ENCODE measurements at places on chromosomes 3 and 15. TPM values are rescaled to one million over a fixed set of nuclear protein-coding genes. Genes with fewer than 3 reads are reported as not detected.

- no peak overlapping the region for H3K4me3 ChIP-seq
- no peak for DNase-seq
- H3K36me3 ChIP-seq: peaks cover 23% of the 10 kb centered on the region
- H3K27me3 ChIP-seq: no peaks in the 10 kb centered on the region
- H3K27ac ChIP-seq: no peak overlapping the region
Observed at GRCh38 chr15:89863918-89864317, 29.9 kb downstream of the AP3S2 start.

GRCh38 chr15:93587059-93587521 lies 498.1 kb upstream of the RGMA start:
- no peak for DNase-seq
- no peaks in the 10 kb centered on the region for H3K4me1 ChIP-seq
- H3K27ac ChIP-seq: no peak overlapping the region
- no peak overlapping the region for H3K4me3 ChIP-seq
- H3K27me3 ChIP-seq: no peaks in the 10 kb centered on the region

- no peaks in the 10 kb centered on the region for H3K36me3 ChIP-seq
- H3K4me3 ChIP-seq: no peak overlapping the region
- H3K27me3 ChIP-seq: peaks cover 4% of the 10 kb centered on the region
Observed at GRCh38 chr15:57875347-57875746, 168.8 kb downstream of the POLR2M start.

GRCh38 chr15:79990997-79991334 lies 20.0 kb upstream of the BCL2A1 start:
- H3K4me1 ChIP-seq: no peaks in the 10 kb centered on the region
- H3K27me3 ChIP-seq: no peaks in the 10 kb centered on the region
- no peak overlapping the region for H3K27ac ChIP-seq

DNA sequence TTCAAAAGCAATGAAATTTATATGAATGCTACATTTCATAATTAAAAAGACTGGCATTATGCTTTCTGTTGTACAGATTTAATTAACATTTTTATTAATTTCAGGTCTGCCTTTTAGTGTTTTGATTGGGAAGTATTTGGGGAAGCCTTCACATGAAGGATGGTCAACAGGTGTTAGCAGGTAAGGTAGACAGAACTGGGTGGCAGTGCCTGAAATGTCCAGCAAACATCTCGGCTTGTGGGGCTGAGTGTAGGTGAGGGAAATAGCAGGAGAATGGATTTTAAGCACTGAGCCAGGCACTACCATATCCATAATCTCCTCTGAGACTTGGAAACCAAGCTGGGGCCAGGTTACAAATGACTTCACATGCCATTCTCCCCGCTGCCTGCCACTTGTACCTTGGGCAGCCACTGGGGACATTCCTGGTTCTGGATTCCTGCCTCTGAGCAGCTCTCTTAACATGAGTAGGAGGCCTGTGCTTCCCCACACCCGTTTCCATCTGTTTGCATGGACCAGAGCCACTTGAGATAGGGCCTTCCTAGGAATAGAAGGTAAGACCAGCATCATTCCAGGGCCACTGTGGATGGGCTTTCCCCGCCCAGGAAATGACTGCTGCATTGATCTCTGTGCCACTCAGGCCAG lies 125.9 kb upstream of the HES1 start:
- no peaks in the 10 kb centered on the region for H3K4me1 ChIP-seq
- DNase-seq: no peak
- H3K4me3 ChIP-seq: no peak overlapping the region
- H3K27me3 ChIP-seq: peaks cover 3% of the 10 kb centered on the region

- peak; percentile 21 for DNase-seq
- H3K4me1 ChIP-seq: no peaks in the 10 kb centered on the region
Observed at GRCh38 chr15:51281368-51281967, 56.9 kb downstream of the CYP19A1 start.

GRCh38 chr3:13598926-13599886 lies 50.3 kb downstream of the FBLN2 start:
- no peak overlapping the region for H3K27ac ChIP-seq
- no peaks in the 10 kb centered on the region for H3K36me3 ChIP-seq
- DNase-seq: no peak
- H3K27me3 ChIP-seq: no peaks in the 10 kb centered on the region
- H3K4me3 ChIP-seq: no peak overlapping the region

GRCh38 chr3:195032106-195032759 lies 238.7 kb downstream of the XXYLT1 start:
- H3K36me3 ChIP-seq: no peaks in the 10 kb centered on the region
- H3K4me3 ChIP-seq: no peak overlapping the region
- peaks cover 14% of the 10 kb centered on the region for H3K4me1 ChIP-seq

- H3K27ac ChIP-seq: no peak overlapping the region
- no peaks in the 10 kb centered on the region for H3K27me3 ChIP-seq
- no peak overlapping the region for H3K4me3 ChIP-seq
- H3K4me1 ChIP-seq: no peaks in the 10 kb centered on the region
- DNase-seq: no peak
Observed at GRCh38 chr15:63582718-63583426, 14.3 kb upstream of the FBXL22 start.

DNA sequence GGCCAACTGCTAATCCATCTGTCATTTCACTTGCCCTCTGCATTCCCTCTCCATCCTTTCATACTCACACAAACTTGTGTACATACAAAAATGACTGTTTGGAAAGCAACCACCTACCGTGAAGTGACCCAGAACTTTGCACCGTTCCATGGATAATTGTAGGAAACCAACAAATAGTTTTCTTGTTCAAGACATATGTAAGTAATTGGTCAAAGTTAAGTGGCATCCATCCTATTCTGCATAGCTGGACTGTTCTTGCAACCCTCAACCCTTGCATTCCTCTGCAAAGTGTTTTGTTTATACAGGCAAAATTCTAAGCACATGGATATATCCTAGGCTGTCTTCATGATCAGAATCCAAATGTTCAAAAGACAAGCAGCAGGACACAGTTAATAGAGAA lies 592.5 kb downstream of the MECOM start:
- H3K4me3 ChIP-seq: no peak overlapping the region
- no peaks in the 10 kb centered on the region for H3K27me3 ChIP-seq
- no peaks in the 10 kb centered on the region for H3K4me1 ChIP-seq

- no peaks in the 10 kb centered on the region for H3K4me1 ChIP-seq
- no peak for DNase-seq
- H3K36me3 ChIP-seq: no peaks in the 10 kb centered on the region
- H3K27ac ChIP-seq: no peak overlapping the region
- no peaks in the 10 kb centered on the region for H3K27me3 ChIP-seq
Observed at GRCh38 chr3:103894162-103894822, 1459.5 kb downstream of the ZPLD1 start.

The ZSCAN2 gene
- 8.4 TPM for polyA plus RNA-seq

The POLQ gene
- polyA plus RNA-seq: 0.71 TPM

The PAK6 gene
- 1.3 TPM for polyA plus RNA-seq

The GASK1A gene
- polyA plus RNA-seq: 1.0 TPM
